Spinal cord (tissue), 10 donors: ENCODE measurements at places on chromosomes 2 and 18. TPM values are rescaled to one million over a fixed set of nuclear protein-coding genes. Genes with fewer than 3 reads are reported as not detected.

Gene SULT1C2
- total RNA-seq: 2.9 TPM

Gene NXPH2
- total RNA-seq: 23.3 TPM

Gene ZNF804A
- 15.7 TPM for total RNA-seq

Gene AQP12A
- total RNA-seq: not detected

Gene SLC4A3
- 17.0 TPM for total RNA-seq

Gene MRPS9
- 35.7 TPM for total RNA-seq

Gene C2orf81
- 4.7 TPM for total RNA-seq

Gene SIX3
- total RNA-seq: 0.28 TPM

Gene ASIC4
- 18.8 TPM for total RNA-seq

Gene THSD7B
- total RNA-seq: 3.9 TPM

Gene MOCOS
- total RNA-seq: 0.77 TPM

Gene POTEC
- total RNA-seq: not detected

Gene CD226
- 1.9 TPM for total RNA-seq

Gene CYP27A1
- 12.1 TPM for total RNA-seq

DNA sequence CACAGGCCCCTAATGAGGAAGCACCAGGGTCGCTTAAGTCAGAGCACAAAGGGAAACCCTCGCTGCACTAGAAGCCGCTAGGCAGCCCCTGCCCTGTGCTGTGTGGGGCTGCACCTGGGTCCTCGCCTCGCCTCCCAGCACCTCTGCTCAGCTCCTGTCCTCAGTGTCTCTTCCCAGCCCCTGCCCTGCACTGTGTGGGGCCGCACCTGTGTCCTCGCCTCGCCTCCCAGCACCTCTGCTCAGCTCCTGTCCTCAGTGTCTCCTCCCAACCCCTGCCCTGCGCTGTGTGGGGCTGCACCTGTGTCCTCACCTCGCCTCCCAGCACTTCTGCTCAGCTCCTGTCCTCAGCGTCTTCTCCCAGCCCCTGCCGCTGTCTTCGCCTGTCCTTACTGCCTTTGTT lies 342.8 kb downstream of the EIPR1 start:
- no peaks in the 10 kb centered on the region for H3K27me3 ChIP-seq
- H3K4me1 ChIP-seq: no peaks in the 10 kb centered on the region
- H3K27ac ChIP-seq: no peak overlapping the region
- H3K36me3 ChIP-seq: no peaks in the 10 kb centered on the region

GRCh38 chr18:5527603-5528002 lies 16.2 kb downstream of the EPB41L3 start:
- H3K36me3 ChIP-seq: no peaks in the 10 kb centered on the region
- H3K27me3 ChIP-seq: no peaks in the 10 kb centered on the region
- DNase-seq: no peak
- H3K27ac ChIP-seq: no peak overlapping the region
- H3K4me1 ChIP-seq: peaks cover 5% of the 10 kb centered on the region

GRCh38 chr18:58639751-58640427 lies 11.0 kb upstream of the ALPK2 start:
- H3K27me3 ChIP-seq: no peaks in the 10 kb centered on the region
- no peak overlapping the region for H3K4me3 ChIP-seq
- peak overlapping the region; percentile 3 for H3K27ac ChIP-seq
- peak; percentile 85 for DNase-seq

DNA sequence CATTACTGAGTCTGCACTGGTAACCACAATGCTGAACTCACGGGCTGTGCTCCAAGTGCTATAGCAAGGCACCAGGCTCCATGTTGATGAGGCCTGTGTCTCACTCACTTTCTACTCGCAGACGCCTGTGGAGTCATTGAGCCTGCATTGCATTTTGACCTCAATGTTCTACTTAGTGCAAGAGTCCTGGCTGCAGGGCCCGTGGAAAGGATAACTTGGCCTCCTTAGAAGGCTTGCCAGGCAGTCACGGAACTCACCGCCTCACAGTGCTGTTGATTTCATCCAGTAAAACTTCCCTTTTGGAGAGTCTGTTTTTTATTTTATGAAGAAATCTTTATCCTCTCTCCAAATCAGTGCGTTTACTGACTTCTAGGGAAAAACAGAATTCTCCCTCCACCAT lies 290.4 kb downstream of the RNF144A start:
- H3K27me3 ChIP-seq: no peaks in the 10 kb centered on the region
- no peaks in the 10 kb centered on the region for H3K4me1 ChIP-seq
- no peak for DNase-seq
- no peak overlapping the region for H3K4me3 ChIP-seq
- H3K36me3 ChIP-seq: no peaks in the 10 kb centered on the region
- no peak overlapping the region for H3K27ac ChIP-seq

DNA sequence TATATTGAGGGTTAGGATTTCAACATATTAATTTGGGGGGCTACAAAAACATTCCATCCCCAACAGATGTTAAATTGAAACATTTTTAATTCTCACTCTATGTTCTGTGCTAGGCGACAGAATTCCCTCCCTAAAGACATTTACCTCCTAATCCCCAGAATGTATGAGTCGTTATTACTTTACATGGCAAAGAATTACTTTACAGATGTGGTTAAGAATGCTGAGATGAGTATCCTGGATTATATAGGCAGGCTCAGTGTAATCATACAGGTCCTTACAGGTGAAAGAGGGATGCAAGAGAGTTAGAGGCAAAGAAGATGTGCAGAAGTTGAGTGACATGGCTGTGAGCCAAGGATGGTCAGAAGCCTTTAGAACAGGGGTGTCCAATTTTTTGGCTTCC lies 974.1 kb upstream of the ACVR2A start:
- no peaks in the 10 kb centered on the region for H3K36me3 ChIP-seq
- DNase-seq: no peak
- no peaks in the 10 kb centered on the region for H3K27me3 ChIP-seq
- H3K4me1 ChIP-seq: no peaks in the 10 kb centered on the region
- no peak overlapping the region for H3K27ac ChIP-seq
- no peak overlapping the region for H3K4me3 ChIP-seq

DNA sequence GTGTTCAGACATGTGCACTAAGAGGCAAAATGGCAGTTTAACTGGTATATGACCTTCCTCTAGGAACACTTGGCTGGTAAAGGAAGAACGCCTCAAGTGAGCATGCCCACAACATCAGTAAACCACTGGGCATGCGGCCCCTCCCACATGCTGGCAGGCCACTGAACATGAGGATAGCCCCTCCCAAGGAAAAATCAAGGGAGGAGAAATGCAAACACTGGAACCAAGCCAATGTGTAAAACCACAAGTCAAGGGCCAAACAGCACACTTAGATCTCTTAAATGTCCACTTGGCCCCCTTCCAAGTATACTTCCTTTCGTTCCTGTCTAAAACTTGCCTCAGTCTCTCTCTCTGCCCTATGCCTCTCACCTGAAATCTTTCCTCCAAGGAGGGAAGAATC lies 980.8 kb downstream of the TSN start:
- no peak for DNase-seq
- no peak overlapping the region for H3K27ac ChIP-seq
- no peaks in the 10 kb centered on the region for H3K36me3 ChIP-seq
- peaks cover 3% of the 10 kb centered on the region for H3K4me1 ChIP-seq

DNA sequence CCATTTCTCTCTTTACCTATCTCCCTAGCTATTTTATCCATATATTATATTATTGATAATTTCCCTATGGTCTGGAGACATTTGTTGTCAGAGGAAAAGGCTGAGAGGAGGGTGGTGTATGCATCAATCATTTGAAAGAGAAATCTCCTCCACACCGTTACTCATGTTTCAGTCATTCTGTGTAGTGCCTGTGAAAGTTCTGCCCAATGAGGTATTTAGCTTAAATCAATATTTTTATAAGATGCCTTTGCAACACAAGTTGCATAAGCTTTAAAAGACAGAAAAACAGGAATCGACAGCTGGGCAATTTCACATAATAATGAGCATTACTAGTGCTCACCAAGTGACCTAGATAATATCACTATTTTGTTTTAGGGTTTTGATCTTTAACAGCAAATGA lies 363.7 kb upstream of the FSIP2 start:
- H3K4me1 ChIP-seq: no peaks in the 10 kb centered on the region
- no peaks in the 10 kb centered on the region for H3K36me3 ChIP-seq
- no peak overlapping the region for H3K27ac ChIP-seq

- H3K36me3 ChIP-seq: no peaks in the 10 kb centered on the region
- no peak for DNase-seq
- H3K27ac ChIP-seq: no peak overlapping the region
- H3K4me3 ChIP-seq: no peak overlapping the region
Measured at GRCh38 chr2:219404954-219405353, 13.2 kb upstream of the DES start.

DNA sequence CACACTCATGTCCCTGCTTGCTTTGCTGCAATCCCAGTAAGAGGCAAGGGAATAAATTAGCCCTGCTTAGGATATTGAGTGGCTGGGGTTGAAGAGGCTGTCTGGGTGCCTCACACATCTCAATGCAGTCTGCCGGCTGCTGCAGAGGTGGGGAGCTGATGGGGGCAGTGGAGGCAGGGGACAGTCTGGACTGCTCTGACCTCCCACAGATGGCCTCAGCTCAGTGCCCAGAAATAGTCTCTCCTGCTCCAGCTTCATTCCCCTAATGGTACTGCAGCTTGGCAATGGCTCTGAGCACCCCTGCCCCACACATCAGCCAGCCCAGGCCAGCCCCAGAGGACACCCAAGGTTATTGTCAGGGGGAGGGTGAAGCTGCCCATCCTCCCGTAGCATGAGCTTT lies 21.5 kb upstream of the TNS1 start:
- no peaks in the 10 kb centered on the region for H3K36me3 ChIP-seq
- no peak overlapping the region for H3K4me3 ChIP-seq
- DNase-seq: no peak
- no peaks in the 10 kb centered on the region for H3K27me3 ChIP-seq

DNA sequence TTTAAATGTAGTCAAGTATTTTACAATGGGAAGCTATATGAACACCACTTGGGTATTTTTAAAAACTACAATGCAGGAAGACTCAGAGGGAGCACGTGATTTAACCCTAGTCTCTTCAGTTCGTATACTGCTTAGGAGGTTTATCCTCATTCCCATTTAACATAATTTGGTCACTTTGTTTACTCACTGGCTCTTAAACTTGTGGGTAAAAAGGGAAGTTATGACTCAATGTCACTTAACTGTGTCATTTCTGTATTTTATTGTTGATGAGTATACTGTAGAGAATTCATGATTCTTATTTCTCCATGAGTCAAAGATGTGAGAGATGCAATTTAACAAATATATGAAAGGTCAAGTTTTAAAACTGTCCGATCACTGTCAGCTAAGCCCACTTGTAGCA lies 48.2 kb downstream of the SLC66A3 start:
- DNase-seq: no peak
- no peaks in the 10 kb centered on the region for H3K4me1 ChIP-seq
- no peaks in the 10 kb centered on the region for H3K27me3 ChIP-seq

GRCh38 chr2:168075446-168075845 lies 171.9 kb downstream of the STK39 start:
- H3K27ac ChIP-seq: no peak overlapping the region
- no peaks in the 10 kb centered on the region for H3K4me1 ChIP-seq
- peaks cover 4% of the 10 kb centered on the region for H3K36me3 ChIP-seq
- H3K4me3 ChIP-seq: no peak overlapping the region
- H3K27me3 ChIP-seq: no peaks in the 10 kb centered on the region

DNA sequence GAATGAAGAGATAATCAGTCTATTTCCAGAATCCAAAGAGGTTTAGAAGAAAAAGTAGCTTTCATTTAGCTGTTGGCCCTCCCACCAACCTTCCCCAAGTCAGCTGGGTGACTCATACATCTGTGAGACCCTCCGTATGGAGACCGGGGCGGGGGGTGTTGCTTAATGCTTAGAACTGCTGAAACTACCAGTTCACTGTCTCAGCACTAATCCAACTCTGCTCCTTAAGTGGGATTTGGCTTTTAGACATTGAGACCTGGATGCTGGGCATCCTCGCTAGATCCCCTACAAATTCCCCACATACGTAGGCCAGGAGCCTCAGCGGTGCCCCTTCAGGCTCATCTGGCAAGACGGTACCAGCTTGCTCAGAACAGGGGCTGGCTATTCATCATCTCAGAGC lies at the start of gene SAG:
Gene SAG, plus strand, starts transcription at position 252 of the 400 bp plus-strand sequence. CDS start 1,374 bp downstream, outside the sequence.
- no peak within 1 kb of the TSS for H3K4me3 ChIP-seq
- H3K4me1 ChIP-seq: no peaks in the 10 kb centered on the region
- H3K36me3 ChIP-seq: no peaks in the 10 kb centered on the region
- no peak within 1 kb of the TSS for H3K27ac ChIP-seq

DNA sequence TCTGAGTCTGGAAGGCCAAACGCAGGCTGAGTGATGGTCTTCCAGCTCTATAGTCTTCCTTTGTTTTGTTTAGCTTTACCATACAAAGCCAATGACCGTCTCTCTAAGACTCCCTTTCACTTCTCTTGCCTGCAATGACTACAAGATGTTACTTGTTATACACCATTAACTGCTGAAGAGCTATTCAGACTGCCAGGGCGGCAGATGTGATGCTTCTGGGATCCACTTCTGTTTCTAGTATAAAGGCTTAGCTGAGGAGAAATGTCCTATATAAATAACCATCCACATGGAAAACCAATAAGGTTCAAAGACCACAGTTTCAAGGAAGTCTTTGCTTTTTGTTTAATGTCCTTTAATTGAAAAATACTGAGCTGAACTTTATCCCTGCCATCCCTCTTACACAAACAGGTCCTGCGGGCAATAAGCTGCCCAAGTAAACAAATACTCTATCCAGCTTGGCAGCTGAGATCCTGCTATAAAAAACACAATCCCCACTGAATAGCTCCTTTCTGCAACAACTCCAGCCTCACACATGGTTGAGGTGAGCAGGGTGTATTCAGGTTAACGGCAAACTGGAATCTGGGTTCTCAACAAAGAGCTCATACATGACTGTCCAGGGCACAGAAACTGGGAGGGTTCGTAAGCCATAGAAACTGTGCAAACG lies 124.6 kb downstream of the VIT start:
- no peaks in the 10 kb centered on the region for H3K36me3 ChIP-seq
- peaks cover 2% of the 10 kb centered on the region for H3K27me3 ChIP-seq
- DNase-seq: no peak
- no peak overlapping the region for H3K4me3 ChIP-seq
- no peak overlapping the region for H3K27ac ChIP-seq
- H3K4me1 ChIP-seq: peaks cover 8% of the 10 kb centered on the region

DNA sequence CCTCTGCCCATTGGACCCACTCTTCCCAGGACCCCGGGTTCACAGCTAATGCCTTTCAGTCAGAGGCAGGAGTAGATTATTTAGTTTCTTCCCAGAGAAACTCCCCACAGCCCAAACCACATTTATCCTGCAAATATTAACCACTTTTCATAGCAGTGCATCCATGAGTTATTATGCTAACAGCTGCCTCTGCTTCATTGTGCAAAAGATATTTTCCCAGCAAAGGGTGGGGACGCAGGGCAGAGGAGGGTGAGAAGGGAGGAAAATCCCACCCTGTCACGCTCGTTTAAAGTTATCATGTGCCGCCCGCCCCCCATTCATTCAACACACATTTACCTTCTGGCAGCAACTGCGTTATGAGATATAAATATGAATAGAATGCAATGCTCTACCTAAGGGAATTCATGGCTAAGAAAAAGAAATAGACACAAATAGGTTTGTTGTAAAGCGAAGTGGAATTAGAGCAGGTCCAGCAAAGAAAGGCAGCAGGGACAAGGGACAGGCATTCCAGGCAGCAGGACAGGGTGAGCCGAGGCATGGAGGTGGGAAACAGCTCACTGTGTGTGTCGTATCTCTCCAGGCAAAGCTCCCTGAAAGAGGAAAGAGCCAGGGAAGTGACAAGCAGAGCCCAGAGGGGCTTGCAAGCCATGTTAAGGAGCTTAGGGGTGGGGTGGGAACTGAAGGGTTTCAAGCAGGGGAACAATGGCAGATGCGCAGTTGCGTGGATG lies 46.3 kb upstream of the LTBP1 start:
- H3K27ac ChIP-seq: no peak overlapping the region
- no peak for DNase-seq
- H3K4me1 ChIP-seq: no peaks in the 10 kb centered on the region
- no peaks in the 10 kb centered on the region for H3K36me3 ChIP-seq
- no peaks in the 10 kb centered on the region for H3K27me3 ChIP-seq

- H3K27ac ChIP-seq: no peak overlapping the region
- no peak overlapping the region for H3K4me3 ChIP-seq
- DNase-seq: no peak
- no peaks in the 10 kb centered on the region for H3K4me1 ChIP-seq
- H3K36me3 ChIP-seq: no peaks in the 10 kb centered on the region
- H3K27me3 ChIP-seq: no peaks in the 10 kb centered on the region
Measured at GRCh38 chr2:151297882-151298281, 8.4 kb upstream of the NMI start.
